Fibroblast of the aortic adventitia (primary cell): ENCODE measurements at places on chromosomes 4 and X.
A peak's percentile ranks its signal among the peaks of the same experiment; 100 is the strongest.

DNA sequence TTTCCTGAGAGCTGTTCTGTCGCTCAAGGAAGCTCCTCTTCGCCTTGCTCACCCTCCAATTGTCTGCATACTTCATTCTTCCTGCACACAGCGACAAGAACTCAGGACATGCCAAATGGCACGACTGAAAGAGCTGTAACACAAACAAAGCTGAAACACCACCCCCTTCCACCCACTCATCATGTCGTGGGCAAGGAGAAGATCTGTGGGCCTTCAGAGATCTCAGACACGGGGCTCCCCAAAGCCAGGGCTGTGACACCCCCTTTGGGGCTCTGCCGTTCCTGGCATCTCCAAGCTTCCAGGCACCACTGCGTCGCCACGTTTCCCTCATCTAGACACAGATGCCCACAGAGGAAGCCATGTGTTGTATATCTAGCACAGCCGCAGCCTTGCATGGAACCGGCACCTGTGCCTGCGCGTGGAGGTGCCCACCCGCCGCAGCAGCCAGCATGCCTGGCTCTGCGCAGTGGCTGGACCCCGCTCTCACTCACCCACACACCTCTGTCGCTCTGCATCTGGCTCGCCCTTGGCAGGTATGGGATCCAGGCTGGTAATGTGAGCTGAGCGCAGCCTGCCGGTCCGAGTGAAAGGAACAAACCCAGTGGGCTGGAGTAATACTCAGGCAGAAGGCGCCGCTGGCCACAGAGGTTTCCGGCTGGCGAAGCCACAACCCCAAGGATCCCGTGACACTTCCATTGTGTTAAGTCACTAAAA is 676.4 kb upstream of the INTU start:
- no peak for DNase-seq

GRCh38 chr4:125432078-125432477 is 117.3 kb downstream of the FAT4 start:
- peak; percentile 45 for DNase-seq

GRCh38 chr4:159977907-159978617 is 875.2 kb downstream of the RAPGEF2 start:
- no peak for DNase-seq

DNA sequence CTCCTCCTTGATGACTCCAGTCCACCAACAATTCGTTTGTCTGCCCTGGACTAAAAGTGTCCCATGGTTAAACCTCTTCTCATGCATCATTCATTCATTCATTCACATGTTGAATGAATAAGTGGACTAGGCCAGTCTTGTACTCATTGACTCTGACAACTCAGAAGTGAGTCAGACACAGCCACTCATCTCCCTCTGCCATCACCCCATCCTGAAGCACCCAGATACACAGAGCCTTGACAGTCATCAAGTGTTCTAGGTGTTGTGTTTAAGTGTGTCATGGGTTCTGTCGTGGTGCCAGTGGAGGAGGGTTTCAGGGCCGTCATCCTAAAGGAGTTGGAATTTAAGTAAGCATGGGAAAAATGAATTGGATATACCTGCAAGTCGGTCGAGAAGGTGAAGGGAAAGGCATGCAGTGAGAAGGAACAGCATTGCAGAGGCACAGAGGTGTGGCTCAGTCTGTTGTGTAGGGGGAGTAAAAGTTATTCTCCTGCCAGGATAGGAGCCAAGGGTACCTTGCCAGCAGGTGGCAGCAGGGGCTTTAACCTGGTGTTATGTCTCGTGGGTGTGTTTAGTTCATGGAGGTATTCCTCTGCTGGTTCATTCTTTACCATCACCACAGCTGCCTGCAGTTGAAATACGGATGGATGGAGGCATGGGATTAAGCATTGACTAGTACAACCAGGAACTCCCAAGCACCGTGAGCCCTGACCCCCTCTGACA is 18.3 kb downstream of the MAGED2 start:
- DNase-seq: no peak

- no peak for DNase-seq
These were observed 1146.2 kb downstream of the RPA4 start for GRCh38 chrX:98029861-98030260.

DNA sequence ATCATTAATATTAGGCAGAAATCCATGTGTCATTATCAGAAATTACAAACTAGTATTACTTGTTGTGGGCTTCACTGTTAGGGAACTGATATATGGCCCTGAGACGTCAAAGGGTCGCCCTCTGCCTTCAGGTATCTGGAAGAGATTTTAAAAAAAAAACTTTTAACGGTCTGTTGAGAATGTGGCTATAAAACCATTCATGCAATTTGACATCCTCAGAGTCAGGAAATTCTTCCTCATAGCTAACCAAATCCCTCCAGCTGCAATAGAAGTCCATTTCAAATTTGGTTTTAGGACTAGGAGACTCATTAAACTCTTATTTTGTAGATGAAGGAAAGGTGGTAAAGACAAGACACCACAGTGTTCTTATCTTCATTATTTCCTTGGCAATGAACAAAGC is 194.2 kb upstream of the NOCT start:
- DNase-seq: no peak

DNA sequence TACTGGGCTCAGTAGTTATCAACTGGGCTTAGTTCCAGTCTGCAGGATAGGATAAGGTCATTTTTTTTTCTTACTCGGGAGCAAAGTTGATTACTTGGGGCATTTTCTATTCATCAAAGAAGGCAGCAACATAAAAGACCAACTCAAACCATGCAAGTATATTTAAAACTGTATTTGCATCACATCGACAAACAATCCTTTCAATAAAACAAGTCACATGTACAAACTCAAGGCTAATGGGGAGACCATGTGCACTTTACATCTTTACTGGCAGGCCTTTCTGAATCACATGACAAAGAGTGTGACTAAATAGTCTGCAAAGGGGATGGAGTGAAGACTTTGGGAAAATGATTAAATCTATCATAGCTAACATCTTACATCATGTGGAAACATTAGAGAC is 610.4 kb upstream of the BOD1L1 start:
- DNase-seq: no peak

DNA sequence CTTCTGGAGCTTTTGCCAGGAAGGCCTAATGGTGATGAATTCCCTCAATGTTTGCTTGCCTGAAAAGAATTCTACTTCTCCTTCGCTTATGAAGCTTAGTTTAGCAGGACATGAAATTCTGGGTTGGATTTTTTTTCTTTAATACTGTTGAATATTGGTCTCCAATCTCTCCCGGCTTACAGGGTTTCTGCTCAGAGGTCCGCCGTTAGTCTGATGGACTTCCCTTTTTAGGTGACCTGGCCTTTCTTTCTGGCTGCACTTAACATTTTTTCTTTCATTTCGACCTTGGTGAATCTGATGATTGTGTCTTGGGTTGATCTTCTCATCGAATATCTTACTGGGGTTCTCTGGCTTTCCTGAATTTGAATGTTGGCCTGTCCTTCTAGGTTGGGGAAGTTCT is 17.2 kb upstream of the TMPRSS11A start:
- no peak for DNase-seq

- DNase-seq: peak; percentile 84
These were observed 230.0 kb downstream of the CCSER1 start for GRCh38 chr4:90357117-90357710.

GRCh38 chr4:172858731-172859230 is 309.8 kb upstream of the GALNT7 start:
- no peak for DNase-seq

DNA sequence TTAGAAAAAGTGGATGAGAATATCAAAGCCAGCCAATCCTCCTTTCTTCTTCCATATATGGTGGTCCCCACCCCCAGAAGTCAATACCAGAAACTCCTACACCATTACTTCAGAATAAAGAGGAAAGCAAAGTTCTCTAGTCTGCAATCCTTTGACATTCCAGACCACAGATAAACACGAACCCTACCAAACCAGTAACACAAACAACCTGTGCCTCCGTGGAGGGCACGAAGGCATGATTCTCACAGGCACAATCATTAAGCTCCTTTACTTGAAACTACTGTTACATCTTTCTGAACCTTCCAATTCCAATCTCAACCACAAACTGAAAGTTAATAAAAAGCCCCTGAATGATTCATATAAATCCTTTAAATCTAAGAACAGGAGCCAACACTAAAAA is 16.3 kb downstream of the MAML3 start:
- no peak for DNase-seq

DNA sequence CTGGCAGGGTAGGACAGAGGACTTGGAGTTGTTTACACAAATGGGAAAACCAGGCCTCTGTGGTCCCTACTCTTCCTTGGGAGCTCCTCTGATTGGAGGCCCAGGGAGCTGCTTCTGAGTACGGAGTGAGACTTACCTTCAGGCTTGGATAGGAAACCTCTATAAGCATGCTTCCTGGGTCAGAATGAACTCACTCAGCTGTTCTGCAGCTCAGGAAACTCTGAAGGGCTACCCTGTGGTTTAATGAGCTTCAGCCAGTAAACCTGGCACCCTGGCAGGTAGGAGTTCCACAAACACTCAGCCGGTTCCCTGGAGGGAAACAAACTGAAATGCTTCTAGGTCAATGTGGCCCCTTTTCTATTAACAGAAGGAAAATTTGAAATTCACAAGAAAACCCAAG is 51.0 kb upstream of the TFDP3 start:
- DNase-seq: no peak

DNA sequence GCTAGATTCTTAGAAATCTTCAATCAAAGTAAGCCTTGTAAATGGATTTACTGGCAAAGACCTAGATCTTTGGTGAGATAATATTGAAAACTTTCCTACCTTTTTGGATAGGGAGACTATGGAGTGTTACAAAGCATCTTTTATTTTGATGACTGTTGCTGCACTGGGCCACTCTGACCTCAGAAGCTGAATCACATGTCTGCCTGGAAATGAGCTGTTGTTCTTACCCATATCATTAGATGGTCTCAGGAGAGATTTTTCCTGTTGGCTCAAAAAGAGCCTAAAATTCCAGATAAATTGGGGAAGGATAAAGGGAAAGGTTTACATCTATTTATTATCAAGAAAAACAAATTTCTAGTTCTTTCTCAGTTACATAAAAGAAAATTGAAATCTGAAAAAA is 127.5 kb upstream of the BMP3 start:
- peak; percentile 38 for DNase-seq

DNA sequence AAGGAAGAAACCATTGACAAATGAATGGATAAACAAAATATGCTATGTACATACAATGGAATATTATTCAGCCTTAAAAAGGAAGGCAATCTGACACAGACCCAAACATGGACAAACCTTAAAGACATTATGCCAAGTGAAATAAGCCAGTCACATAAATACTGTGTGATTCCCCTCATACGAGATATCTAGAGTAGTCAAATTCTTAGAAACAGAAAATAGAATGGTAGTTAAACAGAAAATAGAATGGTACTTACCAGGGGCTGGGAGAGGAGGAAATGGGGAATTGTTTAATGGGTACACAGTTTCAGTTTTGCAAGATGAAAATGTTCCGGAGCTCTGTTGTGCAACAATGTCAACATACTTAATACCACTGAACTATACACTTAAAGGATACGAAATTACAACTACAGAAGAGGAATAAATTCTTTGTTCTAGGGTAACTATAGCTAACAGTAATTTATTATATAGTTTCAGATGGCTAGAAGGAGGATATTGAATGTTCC is 47.8 kb upstream of the DUSP21 start:
- no peak for DNase-seq

- DNase-seq: peak; percentile 97
These were observed 303.5 kb downstream of the SPRY1 start for GRCh38 chr4:123699880-123700771.

GRCh38 chr4:129223945-129224344 is 128.0 kb downstream of the C4orf33 start:
- no peak for DNase-seq

GRCh38 chr4:143346206-143346605 is 9.5 kb downstream of the GAB1 start:
- no peak for DNase-seq

DNA sequence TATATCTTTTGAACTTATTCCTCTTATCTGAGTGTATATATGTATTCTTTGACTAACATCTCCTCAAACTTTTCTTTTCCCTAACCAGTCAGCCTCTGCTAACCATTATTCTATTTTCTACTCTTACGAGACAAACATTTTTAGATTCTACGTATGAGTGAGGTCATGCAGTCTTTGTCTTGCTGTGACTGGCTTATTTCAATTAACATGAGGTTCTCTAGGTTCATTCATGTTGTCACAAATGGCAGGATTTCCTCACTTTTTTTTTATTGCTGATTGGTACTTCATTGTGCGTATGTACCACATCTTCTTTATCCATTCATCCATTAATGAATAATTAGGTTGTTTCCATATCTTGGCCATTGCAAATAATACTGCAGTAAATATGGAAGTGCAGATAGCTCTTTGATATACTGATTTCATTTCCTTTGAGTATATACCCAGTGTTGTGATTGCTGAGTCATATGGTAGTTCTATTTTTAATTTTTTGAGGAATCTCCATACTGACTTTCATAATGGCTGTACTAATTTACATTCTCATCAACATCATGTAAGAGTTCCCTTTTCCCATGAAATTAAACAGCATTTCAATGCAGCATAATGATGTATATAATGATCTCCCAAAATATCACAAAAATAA is 80.1 kb downstream of the HS3ST1 start:
- no peak for DNase-seq

GRCh38 chrX:121455890-121456289 is 408.5 kb downstream of the GLUD2 start:
- no peak for DNase-seq

DNA sequence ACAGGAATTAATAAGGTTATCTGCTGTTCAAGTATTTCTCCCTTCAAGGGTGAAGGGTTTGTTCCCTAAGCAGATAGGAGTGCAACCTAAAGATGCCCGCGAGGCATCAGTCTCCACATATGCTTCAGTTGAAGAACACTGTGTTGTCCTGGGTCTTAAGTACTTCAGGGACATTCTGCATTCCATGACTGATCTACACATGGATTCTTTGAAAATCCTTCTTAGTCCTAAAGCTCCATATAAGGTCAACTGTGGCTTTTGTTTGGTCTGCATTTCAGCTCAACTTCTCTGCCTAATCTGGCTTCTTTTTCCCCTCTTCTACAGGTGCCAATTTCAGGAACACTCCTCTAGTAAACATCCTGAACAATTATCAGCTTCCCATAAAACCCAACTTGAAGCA is 21.8 kb upstream of the CTSO start:
- no peak for DNase-seq

DNA sequence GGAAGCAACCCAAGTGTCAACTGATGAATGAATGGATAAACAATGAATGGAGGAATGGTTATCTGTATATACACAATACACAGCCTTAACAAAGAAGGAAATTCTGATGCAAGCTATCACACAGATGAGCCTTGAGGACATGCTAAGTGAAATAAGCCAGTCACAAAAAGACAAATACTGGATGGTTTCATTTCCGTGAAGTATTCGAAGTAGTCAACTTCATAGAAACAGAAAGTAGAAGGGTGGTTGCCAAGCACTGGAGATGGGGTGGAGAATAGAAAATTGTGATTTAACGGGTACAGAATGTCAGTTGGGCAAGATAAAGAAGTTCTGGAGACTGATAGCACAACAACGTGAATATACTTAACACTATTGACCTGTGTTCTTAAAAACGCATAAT is 28.2 kb downstream of the CENPU start:
- no peak for DNase-seq

- peak; percentile 68 for DNase-seq
These were observed 3.7 kb downstream of the PRDM5 start for GRCh38 chr4:120918788-120919187.

- DNase-seq: no peak
These were observed 20.1 kb upstream of the IL3RA start for GRCh38 chrX:1316527-1316926.

GRCh38 chr4:67575232-67576058 is 16.9 kb downstream of the STAP1 start:
- no peak for DNase-seq

- peak; percentile 77 for DNase-seq
These were observed 106.2 kb upstream of the FAT1 start for GRCh38 chr4:186829740-186830449.
